Omental fat pad (tissue), 4 donors: ENCODE measurements at places on chromosomes 7 and 10. TPM values are rescaled to one million over a fixed set of nuclear protein-coding genes. Genes with fewer than 3 reads are reported as not detected.

AKR1C4 gene
- total RNA-seq: not detected

AASS gene
- 50.7 TPM for total RNA-seq

FXYD4 gene
- not detected for total RNA-seq

PLXNA4 gene
- total RNA-seq: 37.1 TPM

OGDHL gene
- total RNA-seq: not detected

TMEM209 gene
- 17.2 TPM for total RNA-seq

OR2A1 gene
- total RNA-seq: 0.09 TPM

AKR1C2 gene
- total RNA-seq: 51.7 TPM

MEST gene
- total RNA-seq: 281 TPM

NRG3 gene
- not detected for total RNA-seq

STOX1 gene
- total RNA-seq: 16.0 TPM

KLF14 gene
- 1.0 TPM for total RNA-seq

PKD2L1 gene
- total RNA-seq: not detected

HOXA13 gene
- not detected for total RNA-seq

C1GALT1 gene
- total RNA-seq: 23.8 TPM

DLX6 gene
- not detected for total RNA-seq

ARL4A gene
- total RNA-seq: 44.1 TPM

FAM241B gene
- total RNA-seq: 0.84 TPM

MKI67 gene
- 9.6 TPM for total RNA-seq

LRGUK gene
- 1.2 TPM for total RNA-seq

CTAGE15 gene
- not detected for total RNA-seq

LIPF gene
- not detected for total RNA-seq

VWDE gene
- not detected for total RNA-seq

ELMO1 gene
- total RNA-seq: 58.7 TPM

ZNF365 gene
- 0.19 TPM for total RNA-seq

FAM25A gene
- not detected for total RNA-seq

NPFFR1 gene
- total RNA-seq: not detected

PHKG1 gene
- total RNA-seq: 1.4 TPM

KIF5B gene
- 145 TPM for total RNA-seq

PPIF gene
- 88.2 TPM for total RNA-seq

POM121C gene
- 17.7 TPM for total RNA-seq

KNDC1 gene
- total RNA-seq: 0.16 TPM

IKZF1 gene
- 34.5 TPM for total RNA-seq

HMX2 gene
- total RNA-seq: not detected

ADAM8 gene
- 11.8 TPM for total RNA-seq

GRK5 gene
- 15.9 TPM for total RNA-seq

SORCS1 gene
- total RNA-seq: 0.09 TPM

EPHA1 gene
- total RNA-seq: 0.46 TPM

BCL7B gene
- total RNA-seq: 51.9 TPM

PILRA gene
- 9.6 TPM for total RNA-seq

NEURL1 gene
- 0.13 TPM for total RNA-seq

LDB1 gene
- 33.2 TPM for total RNA-seq

VAX1 gene
- not detected for total RNA-seq

GNAI1 gene
- total RNA-seq: 149 TPM

CRTAC1 gene
- 0.48 TPM for total RNA-seq

CDK5 gene
- 6.1 TPM for total RNA-seq

CHST3 gene
- 28.8 TPM for total RNA-seq
